ENCODE measurements at places on chromosomes 2 and 18. TPM values are rescaled to one million over a fixed set of nuclear protein-coding genes. Genes with fewer than 3 reads are reported as not detected.

DNA sequence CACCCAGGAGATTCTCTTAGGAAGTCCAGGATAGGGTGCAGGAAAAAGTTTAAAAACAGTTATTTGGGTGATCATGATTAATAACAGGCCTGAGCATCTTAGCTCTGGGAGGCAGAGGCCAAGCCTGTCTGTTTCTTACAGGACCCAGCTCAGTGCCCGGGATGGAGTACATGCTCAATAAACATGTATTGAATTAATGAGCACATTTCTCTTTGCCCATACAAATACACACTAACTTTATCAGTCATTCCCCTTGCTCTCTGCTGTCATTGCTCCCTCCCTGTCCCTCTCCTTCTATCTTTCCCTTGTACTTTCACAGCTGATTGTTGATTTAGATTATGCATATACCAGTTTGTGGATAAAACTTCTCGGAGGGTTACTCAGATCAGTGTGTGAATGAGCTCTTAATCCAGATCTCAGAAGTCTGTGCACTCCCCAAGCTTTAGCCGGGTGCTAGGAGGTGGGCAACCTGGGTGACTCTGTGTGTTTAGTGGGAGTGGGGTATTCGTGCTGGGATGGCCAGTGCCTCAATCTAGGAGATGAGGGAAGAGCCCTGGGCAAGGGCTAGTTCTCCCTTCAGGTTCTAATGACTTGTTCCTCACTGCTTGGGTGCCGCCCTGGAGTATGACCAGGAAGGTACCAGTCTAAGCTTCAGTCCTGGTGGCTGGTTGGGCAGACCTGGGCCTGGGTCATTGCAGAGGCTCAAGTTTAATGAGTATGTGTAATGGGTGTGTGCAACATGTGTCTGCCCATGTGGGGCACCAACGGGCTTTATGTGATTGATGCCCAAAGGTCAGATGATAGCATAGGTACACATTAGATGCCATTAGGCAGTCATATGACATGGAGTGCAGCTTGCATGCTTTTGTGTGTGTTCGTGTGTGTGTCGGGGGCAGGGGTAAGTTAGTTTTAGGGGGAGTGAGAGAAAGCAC lies 10.6 kb downstream of the EMX1 start:
- DNase-seq = peak; percentile 6

- no peak for DNase-seq
Observed at GRCh38 chr18:6626457-6626856, 103.1 kb upstream of the ARHGAP28 start.

Gene SATB2
- total RNA-seq = 8.2 TPM

Gene REG3G
- total RNA-seq = not detected

DNA sequence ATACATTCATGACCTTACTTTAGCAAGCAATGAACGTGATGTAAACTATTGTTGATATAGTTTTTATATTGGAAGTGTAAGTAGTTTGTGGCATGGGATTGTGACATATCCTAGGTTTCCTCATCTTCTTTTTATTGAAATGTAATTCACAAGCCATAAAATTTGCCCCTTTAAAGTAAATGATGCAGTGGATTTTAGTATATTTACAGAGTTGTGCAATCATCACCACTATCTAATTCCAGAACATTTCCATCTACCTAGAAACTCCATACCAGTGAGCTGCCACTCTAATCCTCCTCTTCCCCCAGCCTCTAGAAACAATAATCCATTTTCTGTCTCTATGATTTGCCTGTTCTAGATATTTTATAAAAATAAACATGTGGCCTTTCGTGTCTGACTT lies 10.7 kb upstream of the CASP10 start:
- no peak for DNase-seq

Gene AQP12A
- total RNA-seq = not detected

GRCh38 chr2:227450926-227451654 lies 20.9 kb upstream of the AGFG1 start:
- no peak for DNase-seq

DNA sequence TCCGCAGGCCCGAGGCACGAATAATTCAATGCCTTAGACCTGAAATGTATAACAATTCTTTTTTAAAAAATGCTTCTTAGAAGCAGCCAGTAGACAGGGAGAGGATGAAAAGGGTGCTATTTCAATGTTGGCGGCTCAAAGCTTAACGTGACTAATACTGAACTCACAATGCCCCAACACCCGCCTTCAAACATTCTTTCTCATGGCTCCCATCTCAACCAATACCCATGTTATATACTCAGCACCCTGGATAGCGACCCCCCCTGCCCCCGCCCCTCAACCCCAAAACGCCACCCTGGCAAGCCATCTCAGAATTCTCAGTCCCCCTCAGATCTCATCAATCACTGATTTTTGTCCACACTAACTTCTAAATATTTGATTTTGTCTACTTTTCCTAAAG lies 4.4 kb downstream of the FBXO41 start:
- no peak for DNase-seq

Gene RPRM
- 34.8 TPM for total RNA-seq

- no peak for DNase-seq
Observed at GRCh38 chr2:173623438-173624319, 269.0 kb downstream of the CDCA7 start.

GRCh38 chr18:12290086-12290485 lies 18.0 kb upstream of the TUBB6 start:
- DNase-seq = no peak

GRCh38 chr18:79849328-79850207 lies 51.8 kb downstream of the KCNG2 start:
- DNase-seq = no peak

Gene TMEM169
- total RNA-seq = 0.97 TPM

GRCh38 chr2:18752667-18753422 lies 163.5 kb upstream of the NT5C1B start:
- no peak for DNase-seq

GRCh38 chr2:118300832-118301231 lies 212.6 kb downstream of the INSIG2 start:
- DNase-seq = no peak

Gene LRPPRC
- total RNA-seq = 53.5 TPM

- DNase-seq = no peak
Observed at GRCh38 chr2:62485761-62486438, 20.1 kb downstream of the TMEM17 start.

Gene IL36B
- total RNA-seq = not detected

Gene HJURP
- 13.0 TPM for total RNA-seq

GRCh38 chr2:165870346-165870745 lies 76.3 kb upstream of the GALNT3 start:
- DNase-seq = no peak

- DNase-seq = no peak
Observed at GRCh38 chr2:1969701-1970015, 225.3 kb upstream of the PXDN start.

Gene BCL2
- 17.9 TPM for total RNA-seq

- no peak for DNase-seq
Observed at GRCh38 chr2:119753041-119753929, 6.4 kb upstream of the PTPN4 start.

GRCh38 chr2:51717312-51717711 lies 685.4 kb upstream of the NRXN1 start:
- DNase-seq = no peak

GRCh38 chr2:191660575-191660974 lies 17.4 kb upstream of the NABP1 start:
- DNase-seq = no peak

GRCh38 chr18:49959176-49959575 lies 145.8 kb upstream of the ACAA2 start:
- DNase-seq = no peak

DNA sequence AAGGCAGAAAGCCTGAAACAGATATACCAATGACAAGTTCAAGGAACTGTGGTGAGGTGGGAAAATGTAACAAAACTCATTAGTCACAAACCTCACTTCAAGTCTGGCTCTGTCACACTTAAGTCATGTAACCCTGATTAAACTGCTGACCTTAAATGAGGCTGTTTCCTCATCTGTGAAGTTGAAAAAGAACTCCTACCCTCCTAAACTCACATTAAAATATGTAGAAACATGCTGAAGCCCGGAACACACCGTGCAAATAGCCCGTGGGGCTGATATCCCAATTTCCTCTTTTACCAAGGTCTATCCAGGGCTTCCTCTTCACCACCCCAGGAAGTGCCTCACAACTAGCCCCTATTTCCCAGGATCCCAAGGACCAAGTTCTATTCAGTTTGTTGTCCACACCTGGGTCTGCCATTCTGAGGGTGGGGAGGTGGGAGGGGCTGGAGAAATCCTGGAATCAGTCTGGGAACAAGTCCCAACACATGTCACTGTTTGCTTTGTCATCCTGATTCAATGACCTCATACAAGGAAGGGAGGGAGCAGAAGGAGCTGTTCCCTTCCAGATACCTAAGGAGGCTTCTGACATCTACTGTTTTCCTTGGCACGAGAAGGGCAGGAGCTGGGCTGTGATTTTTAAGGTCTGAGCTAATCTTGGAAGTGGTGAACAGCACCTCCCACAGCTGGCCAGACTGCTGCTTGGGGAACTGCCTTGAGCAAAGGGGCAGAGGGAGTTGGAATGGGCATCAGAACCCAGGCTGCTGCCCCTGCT lies 42.3 kb downstream of the SLC4A1AP start:
- peak; percentile 83 for DNase-seq
